Activated CD8-positive, alpha-beta T cell treated with anti-CD3 and anti-CD28 coated beads, Interleukin-2, amount 10 ng/mL, durations not matched to agents 7 days and 5 days (primary cell): ENCODE measurements at places on chromosomes 1 and 21. TPM values are rescaled to one million over a fixed set of nuclear protein-coding genes. Genes with fewer than 3 reads are reported as not detected.

Gene SPRR1B
- not detected for total RNA-seq

Gene TSPAN2
- 0.31 TPM for total RNA-seq

- H3K36me3 ChIP-seq, result no peaks in the 10 kb centered on the region
- H3K4me1 ChIP-seq, result no peaks in the 10 kb centered on the region
- no peaks in the 10 kb centered on the region for H3K27me3 ChIP-seq
- no peak overlapping the region for H3K27ac ChIP-seq
- no peak for DNase-seq
Measured at GRCh38 chr21:14870853-14871149, 194.0 kb downstream of the NRIP1 start.

- H3K4me1 ChIP-seq, result peaks cover 2% of the 10 kb centered on the region
- no peak overlapping the region for H3K4me3 ChIP-seq
- DNase-seq, result peak; percentile 59
- no peak overlapping the region for H3K27ac ChIP-seq
- no peaks in the 10 kb centered on the region for H3K27me3 ChIP-seq
- peaks cover 17% of the 10 kb centered on the region for H3K36me3 ChIP-seq
Measured at GRCh38 chr1:179121159-179121938, 39.5 kb downstream of the TOR3A start.

GRCh38 chr1:248359415-248359814, 2.0 kb upstream of the OR2T4 start:
- H3K36me3 ChIP-seq, result no peaks in the 10 kb centered on the region
- H3K27ac ChIP-seq, result no peak overlapping the region
- H3K4me3 ChIP-seq, result no peak overlapping the region
- no peaks in the 10 kb centered on the region for H3K27me3 ChIP-seq
- DNase-seq, result no peak

GRCh38 chr1:63103682-63104081, 218.7 kb upstream of the FOXD3 start:
- H3K27me3 ChIP-seq, result peaks cover 4% of the 10 kb centered on the region
- no peaks in the 10 kb centered on the region for H3K36me3 ChIP-seq
- no peak overlapping the region for H3K27ac ChIP-seq
- DNase-seq, result no peak
- H3K4me3 ChIP-seq, result no peak overlapping the region
- no peaks in the 10 kb centered on the region for H3K4me1 ChIP-seq

Gene KCNE1
- total RNA-seq, result 0.18 TPM

DNA sequence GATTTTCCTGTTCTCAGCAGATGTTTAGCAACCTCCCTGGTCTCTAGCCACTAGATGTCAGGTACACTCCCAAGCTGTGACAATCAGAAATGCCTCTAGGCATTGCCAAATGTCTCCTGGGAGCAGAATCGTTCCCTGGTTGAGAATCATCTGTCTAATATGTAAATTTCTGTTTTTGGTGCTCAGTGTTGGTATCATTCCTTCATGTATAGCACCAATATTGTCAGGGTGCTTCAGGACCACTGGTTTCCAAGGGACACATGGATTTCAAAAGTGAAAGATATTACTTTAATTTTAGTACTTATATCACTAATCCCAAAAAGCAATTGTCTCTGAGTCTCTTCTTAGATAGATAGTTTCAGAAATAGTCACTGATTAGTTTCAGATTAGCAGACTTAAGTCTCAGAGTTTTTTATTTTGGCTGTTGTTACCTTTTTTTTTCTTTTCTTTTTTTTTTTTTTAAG, 160.1 kb downstream of the PTPRC start:
- no peak for DNase-seq
- H3K27me3 ChIP-seq, result no peaks in the 10 kb centered on the region
- H3K4me3 ChIP-seq, result no peak overlapping the region
- H3K4me1 ChIP-seq, result no peaks in the 10 kb centered on the region

DNA sequence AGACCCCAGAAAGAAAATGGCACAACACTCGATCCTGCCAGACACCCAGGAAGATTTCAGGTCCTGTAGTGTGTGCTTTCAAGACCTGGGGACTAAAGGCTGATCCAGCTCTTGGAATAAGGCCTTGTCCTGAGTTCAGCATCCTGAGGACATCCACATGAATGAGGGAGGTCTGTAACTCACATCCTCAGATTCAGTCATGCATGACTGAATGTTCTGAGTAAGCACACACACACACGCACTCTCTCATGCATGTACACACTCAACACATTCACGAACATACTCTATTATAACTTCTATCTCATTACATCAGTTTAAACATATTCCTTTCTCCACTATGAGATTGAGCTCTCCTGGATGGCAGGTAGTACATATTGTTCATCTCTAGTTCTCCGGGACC, 273.4 kb upstream of the BEND5 start:
- H3K4me1 ChIP-seq, result no peaks in the 10 kb centered on the region
- H3K27me3 ChIP-seq, result no peaks in the 10 kb centered on the region
- no peak overlapping the region for H3K27ac ChIP-seq
- no peak for DNase-seq
- no peak overlapping the region for H3K4me3 ChIP-seq

DNA sequence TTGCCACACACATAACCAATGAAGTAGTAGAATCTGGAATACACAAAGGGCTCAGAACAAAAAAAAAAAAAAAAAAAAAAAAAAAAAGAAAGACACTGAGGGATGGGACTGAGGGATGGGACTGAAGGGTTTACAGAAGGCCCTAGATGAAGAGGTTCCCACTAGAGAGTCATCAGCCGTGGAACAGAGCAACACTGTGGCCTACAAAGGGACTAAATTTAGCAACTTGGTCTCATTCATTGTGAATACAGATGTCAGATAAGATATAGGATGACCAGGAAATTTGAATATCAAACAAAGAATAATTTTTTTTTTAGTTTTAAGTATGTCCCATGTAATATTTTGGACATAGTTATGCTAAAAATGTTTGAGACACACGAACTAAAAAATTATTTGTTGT, 62.1 kb downstream of the GLUL start:
- H3K27me3 ChIP-seq, result no peaks in the 10 kb centered on the region
- no peaks in the 10 kb centered on the region for H3K4me1 ChIP-seq
- no peak overlapping the region for H3K4me3 ChIP-seq
- DNase-seq, result no peak
- H3K27ac ChIP-seq, result no peak overlapping the region
- H3K36me3 ChIP-seq, result no peaks in the 10 kb centered on the region

DNA sequence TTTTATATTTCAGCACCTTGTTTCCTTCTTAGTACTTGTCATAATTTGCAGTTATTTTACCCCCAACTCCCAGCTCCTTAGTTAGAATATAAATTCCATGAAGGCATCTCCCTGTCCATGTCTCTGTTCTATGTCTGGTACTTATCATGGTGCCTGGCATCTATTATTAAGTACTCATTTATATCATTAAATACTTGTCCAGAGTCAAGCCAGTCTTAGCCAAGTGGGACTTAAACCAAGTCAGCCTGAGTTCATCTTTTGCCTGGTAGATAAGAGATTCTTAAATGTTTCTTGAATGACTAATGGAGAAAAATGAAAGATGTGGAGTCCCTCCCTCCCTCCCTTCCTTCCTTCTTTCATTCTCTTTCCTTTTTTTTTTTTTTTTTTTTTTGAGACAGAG, 9.4 kb downstream of the SLC25A44 start:
- peaks cover 23% of the 10 kb centered on the region for H3K4me1 ChIP-seq
- no peak overlapping the region for H3K27ac ChIP-seq
- H3K27me3 ChIP-seq, result no peaks in the 10 kb centered on the region
- peaks cover 41% of the 10 kb centered on the region for H3K36me3 ChIP-seq

GRCh38 chr1:7295946-7296345, 475.1 kb upstream of the VAMP3 start:
- no peak overlapping the region for H3K4me3 ChIP-seq
- H3K4me1 ChIP-seq, result no peaks in the 10 kb centered on the region
- peak; percentile 14 for DNase-seq
- peaks cover 8% of the 10 kb centered on the region for H3K27me3 ChIP-seq

DNA sequence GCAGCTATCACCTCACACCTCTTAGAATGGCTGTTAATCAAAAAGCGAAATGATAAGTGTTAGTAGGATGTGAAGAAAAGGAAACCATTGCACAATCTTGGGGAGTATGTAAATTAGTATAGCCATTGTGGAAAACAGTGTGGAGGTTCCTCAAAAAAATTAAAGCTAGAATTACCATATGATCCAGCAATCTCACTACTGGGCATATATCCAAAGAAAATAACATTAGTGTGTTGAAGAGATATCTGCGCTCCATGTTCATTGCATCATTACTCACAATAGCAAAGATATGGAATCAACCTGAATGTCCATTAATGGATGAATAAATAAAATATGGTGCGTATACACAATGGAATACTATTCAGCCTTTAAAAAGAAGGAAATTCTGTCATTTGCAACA, 68.9 kb downstream of the SNRPE start:
- DNase-seq, result no peak
- no peak overlapping the region for H3K4me3 ChIP-seq
- H3K27ac ChIP-seq, result no peak overlapping the region
- H3K27me3 ChIP-seq, result peaks cover 9% of the 10 kb centered on the region
- H3K36me3 ChIP-seq, result no peaks in the 10 kb centered on the region

GRCh38 chr1:149844650-149845255, 54.6 kb upstream of the BOLA1 start:
- peaks cover 43% of the 10 kb centered on the region for H3K4me1 ChIP-seq
- peak overlapping the region; percentile 85 for H3K4me3 ChIP-seq
- H3K36me3 ChIP-seq, result peaks cover 52% of the 10 kb centered on the region
- peak; percentile 21 for DNase-seq
- peak overlapping the region; percentile 97 for H3K27ac ChIP-seq
- no peaks in the 10 kb centered on the region for H3K27me3 ChIP-seq

Gene RHD
- total RNA-seq, result not detected

Gene CLEC20A
- total RNA-seq, result not detected

- DNase-seq, result no peak
- no peaks in the 10 kb centered on the region for H3K4me1 ChIP-seq
- no peak overlapping the region for H3K4me3 ChIP-seq
- H3K27me3 ChIP-seq, result peaks cover 13% of the 10 kb centered on the region
- no peak overlapping the region for H3K27ac ChIP-seq
- no peaks in the 10 kb centered on the region for H3K36me3 ChIP-seq
Measured at GRCh38 chr1:67601539-67601938, 83.5 kb upstream of the GADD45A start.

- H3K27me3 ChIP-seq, result no peaks in the 10 kb centered on the region
- peaks cover 46% of the 10 kb centered on the region for H3K4me1 ChIP-seq
- H3K4me3 ChIP-seq, result peak overlapping the region; percentile 15
- H3K36me3 ChIP-seq, result peaks cover 62% of the 10 kb centered on the region
- DNase-seq, result no peak
- H3K27ac ChIP-seq, result no peak overlapping the region
Measured at GRCh38 chr1:50972766-50973165, 2.7 kb downstream of the CDKN2C start.

GRCh38 chr1:234235434-234235881, 137.8 kb upstream of the COA6 start:
- no peak for DNase-seq
- peaks cover 87% of the 10 kb centered on the region for H3K36me3 ChIP-seq
- no peaks in the 10 kb centered on the region for H3K27me3 ChIP-seq

Gene OR2G6
- total RNA-seq, result not detected

DNA sequence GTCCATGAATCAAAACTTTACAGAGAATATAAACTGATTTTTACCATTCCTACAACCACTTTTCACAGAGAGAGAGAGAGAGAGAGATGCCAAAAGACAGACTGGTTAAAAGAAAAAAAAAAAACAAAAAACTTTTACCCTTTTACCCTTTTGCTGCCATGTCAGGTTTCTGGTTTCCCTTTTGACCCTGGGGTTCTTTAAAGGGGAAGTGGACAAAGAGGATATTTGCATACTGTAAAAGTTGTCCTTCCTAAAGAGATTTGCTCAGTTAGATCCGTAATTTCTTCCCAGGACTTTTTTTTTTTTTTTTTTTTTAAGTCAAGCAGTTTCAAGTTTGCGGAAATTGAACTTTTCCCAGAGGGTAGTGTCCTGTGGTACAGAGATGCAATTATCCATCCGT, 287.8 kb upstream of the RGS18 start:
- H3K27me3 ChIP-seq, result no peaks in the 10 kb centered on the region
- no peaks in the 10 kb centered on the region for H3K36me3 ChIP-seq
- no peak overlapping the region for H3K27ac ChIP-seq
- no peaks in the 10 kb centered on the region for H3K4me1 ChIP-seq
- H3K4me3 ChIP-seq, result no peak overlapping the region
- DNase-seq, result no peak

Gene CYP4X1
- not detected for total RNA-seq
